ENCODE measurements at places on chromosomes 7 and 10.

GRCh38 chr7:47581804-47582763, at the start of gene TNS3:
Gene TNS3, minus strand, starts transcription at chr7:47582111. Its CDS starts 142,475 bp downstream, at chr7:47439636.
- DNase-seq: no peak

- no peak for DNase-seq
Measured at GRCh38 chr10:108899670-108900069, 1023.6 kb downstream of the XPNPEP1 start.

- no peak for DNase-seq
Measured at GRCh38 chr10:113411456-113411855, 141.4 kb upstream of the HABP2 start.

- DNase-seq: no peak
Measured at GRCh38 chr10:95280637-95281036, 10.2 kb downstream of the PDLIM1 start.

- no peak for DNase-seq
Measured at GRCh38 chr7:69067397-69067796, 530.9 kb upstream of the AUTS2 start.

- DNase-seq: no peak
Measured at GRCh38 chr7:106281585-106282318, 3.0 kb downstream of the NAMPT start.

GRCh38 chr7:517774-518629, 1.6 kb downstream of the PDGFA start:
- no peak for DNase-seq

GRCh38 chr7:43018446-43018845, 86.3 kb downstream of the MRPL32 start:
- no peak for DNase-seq

All from stimulated activated CD8-positive, alpha-beta memory T cell treated with anti-CD3 and anti-CD28 coated beads, Interleukin-15, amount 100 ng/mL, for 4 hours (primary cell).